ENCODE measurements at places on chromosomes 6 and 20. TPM values are rescaled to one million over a fixed set of nuclear protein-coding genes. Genes with fewer than 3 reads are reported as not detected.

- H3K36me3 ChIP-seq: no peaks in the 10 kb centered on the region
- DNase-seq: no peak
- H3K4me3 ChIP-seq: no peak overlapping the region
- H3K27me3 ChIP-seq: peaks cover 4% of the 10 kb centered on the region
- H3K4me1 ChIP-seq: peaks cover 3% of the 10 kb centered on the region
These were observed 4.1 kb upstream of the ENPP5 start for GRCh38 chr6:46174904-46175303.

- H3K4me3 ChIP-seq: no peak overlapping the region
- H3K27me3 ChIP-seq: no peaks in the 10 kb centered on the region
- H3K4me1 ChIP-seq: peaks cover 9% of the 10 kb centered on the region
- no peak overlapping the region for H3K27ac ChIP-seq
- no peaks in the 10 kb centered on the region for H3K36me3 ChIP-seq
These were observed 24.6 kb downstream of the ATG5 start for GRCh38 chr6:106300944-106301343.

DNA sequence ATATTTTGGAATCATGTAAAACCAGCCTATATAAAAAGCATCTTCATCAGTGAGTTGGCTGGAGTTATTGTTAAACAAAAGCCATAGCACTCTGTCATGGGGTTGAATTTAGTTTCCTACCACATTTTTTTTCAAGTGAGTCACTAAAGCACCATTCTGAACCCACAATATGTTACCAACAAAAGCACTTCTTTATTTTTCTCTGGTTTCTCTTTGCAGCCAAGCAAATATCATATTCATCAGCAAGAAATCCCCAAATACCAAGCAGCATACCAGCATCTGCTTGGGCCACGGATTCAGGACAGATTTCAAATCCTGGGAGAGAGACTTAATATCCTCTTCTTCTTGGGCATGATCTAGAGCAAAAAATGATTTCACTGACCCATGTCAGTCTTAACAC is 441.4 kb downstream of the BCKDHB start:
- H3K4me3 ChIP-seq: no peak overlapping the region
- no peaks in the 10 kb centered on the region for H3K36me3 ChIP-seq
- no peak for DNase-seq
- H3K4me1 ChIP-seq: no peaks in the 10 kb centered on the region

GRCh38 chr20:46330072-46330763 is 21.9 kb upstream of the CDH22 start:
- no peaks in the 10 kb centered on the region for H3K36me3 ChIP-seq
- H3K4me3 ChIP-seq: no peak overlapping the region
- no peak for DNase-seq
- no peaks in the 10 kb centered on the region for H3K4me1 ChIP-seq
- H3K27me3 ChIP-seq: peaks cover 4% of the 10 kb centered on the region

- H3K36me3 ChIP-seq: no peaks in the 10 kb centered on the region
- H3K27me3 ChIP-seq: no peaks in the 10 kb centered on the region
- H3K27ac ChIP-seq: no peak overlapping the region
- no peak for DNase-seq
These were observed 306.4 kb downstream of the CDKAL1 start for GRCh38 chr6:20840675-20841074.

DNA sequence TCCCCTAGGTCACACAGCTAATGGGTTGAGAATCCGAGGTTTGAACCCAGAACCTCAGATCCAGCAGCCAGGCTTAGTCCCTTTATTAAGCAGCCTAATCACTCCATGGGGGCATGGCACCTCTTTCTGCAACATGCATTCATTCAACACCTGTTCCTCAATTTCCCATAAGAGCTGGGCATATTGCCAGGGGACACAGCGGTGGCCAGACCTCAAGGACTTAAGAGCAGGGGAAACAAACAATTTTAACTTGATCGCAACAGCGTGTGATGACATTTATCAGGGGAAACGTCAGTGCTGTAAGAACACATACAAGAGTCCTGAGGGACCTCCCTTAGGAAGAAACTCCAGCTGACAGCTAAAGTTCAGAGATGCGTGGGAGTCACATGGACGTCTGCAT is 267.4 kb upstream of the CDH4 start:
- H3K36me3 ChIP-seq: no peaks in the 10 kb centered on the region
- no peaks in the 10 kb centered on the region for H3K27me3 ChIP-seq
- no peak overlapping the region for H3K27ac ChIP-seq
- DNase-seq: no peak

- no peak overlapping the region for H3K27ac ChIP-seq
- no peak for DNase-seq
- H3K27me3 ChIP-seq: no peaks in the 10 kb centered on the region
- H3K4me1 ChIP-seq: peaks cover 3% of the 10 kb centered on the region
These were observed 11.0 kb downstream of the DUSP22 start for GRCh38 chr6:303263-303662.

- H3K36me3 ChIP-seq: no peaks in the 10 kb centered on the region
- no peaks in the 10 kb centered on the region for H3K27me3 ChIP-seq
- DNase-seq: no peak
- no peak overlapping the region for H3K4me3 ChIP-seq
- no peaks in the 10 kb centered on the region for H3K4me1 ChIP-seq
- no peak overlapping the region for H3K27ac ChIP-seq
These were observed 45.6 kb upstream of the ANKEF1 start for GRCh38 chr20:9989066-9989724.

DNA sequence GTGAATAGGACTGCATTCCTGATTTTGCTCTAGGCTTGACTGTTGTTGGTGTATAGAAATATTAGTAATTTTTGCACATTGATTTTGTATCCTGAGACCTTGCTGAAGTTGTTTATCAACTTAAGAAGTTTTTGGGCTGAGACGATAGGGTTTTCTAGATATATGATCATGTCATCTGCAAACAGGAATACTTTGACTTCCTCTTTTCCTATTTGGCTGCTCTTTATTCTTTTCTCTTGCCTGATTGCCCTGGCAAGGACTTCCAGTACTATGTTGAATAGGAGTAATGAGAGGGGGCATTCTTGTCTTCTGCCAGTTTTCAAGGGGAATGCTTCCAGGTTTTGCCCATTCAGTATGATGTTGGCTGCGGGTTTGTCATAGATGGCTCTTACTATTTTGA is 13.4 kb downstream of the HLA-DOB start:
- H3K4me1 ChIP-seq: no peaks in the 10 kb centered on the region
- H3K36me3 ChIP-seq: no peaks in the 10 kb centered on the region
- no peak overlapping the region for H3K4me3 ChIP-seq
- no peak for DNase-seq
- H3K27me3 ChIP-seq: peaks cover 35% of the 10 kb centered on the region

GRCh38 chr6:154766288-154766687 is 33.1 kb downstream of the SCAF8 start:
- H3K36me3 ChIP-seq: no peaks in the 10 kb centered on the region
- H3K4me1 ChIP-seq: peaks cover 58% of the 10 kb centered on the region
- H3K27ac ChIP-seq: no peak overlapping the region
- DNase-seq: no peak
- no peak overlapping the region for H3K4me3 ChIP-seq

DNA sequence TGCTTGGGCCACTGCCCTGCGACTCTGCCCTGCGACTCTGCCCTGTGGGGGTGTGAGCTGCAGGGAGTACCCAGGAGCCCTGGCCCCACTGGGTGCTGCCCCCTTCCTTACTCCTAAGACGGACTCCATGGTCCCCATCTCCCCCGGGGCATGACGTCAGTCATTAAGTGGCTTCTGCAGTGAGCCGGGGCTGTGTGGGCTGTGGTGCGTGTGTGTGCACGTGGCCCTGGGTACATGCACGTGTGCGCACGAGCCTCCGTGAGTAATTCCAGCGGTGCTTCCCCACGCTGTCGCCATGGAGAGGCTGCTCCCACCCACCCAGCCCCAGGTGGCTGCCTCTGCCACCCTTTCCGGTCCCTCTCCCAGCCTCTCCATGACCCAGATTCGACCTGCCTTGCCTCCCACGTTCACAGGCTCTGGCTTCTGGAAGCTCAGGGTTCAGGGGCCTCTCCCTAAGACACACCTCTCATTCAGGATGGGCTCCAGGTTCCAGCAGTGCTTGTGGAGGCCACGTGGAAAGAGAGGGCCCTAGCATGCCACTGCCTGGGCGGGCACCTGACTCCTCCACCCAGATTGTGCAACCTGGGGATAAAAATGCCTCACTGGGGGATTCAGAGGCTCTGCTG is 88.3 kb downstream of the DLGAP4 start:
- DNase-seq: no peak
- no peak overlapping the region for H3K4me3 ChIP-seq
- H3K36me3 ChIP-seq: no peaks in the 10 kb centered on the region
- peaks cover 6% of the 10 kb centered on the region for H3K4me1 ChIP-seq
- H3K27ac ChIP-seq: no peak overlapping the region

DNA sequence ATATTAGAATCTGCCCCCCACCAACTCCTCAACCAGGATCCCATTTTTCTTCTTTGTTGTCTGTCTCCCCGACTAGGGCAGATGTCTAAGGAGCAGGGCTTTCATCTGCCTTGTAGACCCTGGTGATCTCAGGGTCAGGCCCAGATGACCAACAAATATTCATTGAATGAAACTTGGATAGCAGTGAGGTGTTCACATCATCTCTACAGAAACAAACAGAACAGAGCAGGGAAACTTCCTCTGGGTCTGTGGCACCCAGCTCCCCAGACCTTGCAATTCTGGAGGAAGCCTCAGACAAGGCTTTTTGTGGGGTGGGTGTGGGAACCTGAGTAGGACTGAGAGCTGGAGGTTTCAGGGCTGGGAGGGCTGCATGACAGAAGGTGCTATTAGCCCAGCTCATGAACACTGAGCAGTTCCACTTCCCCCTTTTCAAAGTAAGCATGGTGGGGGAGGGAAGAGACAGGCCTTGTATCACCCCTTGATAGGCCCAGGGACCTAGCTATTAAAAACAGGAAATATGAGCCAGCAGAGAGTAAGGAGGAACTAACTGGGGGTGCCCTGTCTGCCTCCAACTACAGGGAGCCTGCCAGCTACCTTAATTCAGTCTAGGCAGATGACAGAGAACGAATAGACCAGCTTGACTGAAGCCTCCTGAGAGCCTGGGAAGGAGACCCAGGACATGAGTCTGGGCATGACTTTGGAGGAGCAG is 37.3 kb upstream of the TOP1 start:
- H3K4me3 ChIP-seq: no peak overlapping the region
- peak overlapping the region; percentile 2 for H3K27ac ChIP-seq
- no peaks in the 10 kb centered on the region for H3K4me1 ChIP-seq
- DNase-seq: peak; percentile 68
- no peaks in the 10 kb centered on the region for H3K27me3 ChIP-seq

DNA sequence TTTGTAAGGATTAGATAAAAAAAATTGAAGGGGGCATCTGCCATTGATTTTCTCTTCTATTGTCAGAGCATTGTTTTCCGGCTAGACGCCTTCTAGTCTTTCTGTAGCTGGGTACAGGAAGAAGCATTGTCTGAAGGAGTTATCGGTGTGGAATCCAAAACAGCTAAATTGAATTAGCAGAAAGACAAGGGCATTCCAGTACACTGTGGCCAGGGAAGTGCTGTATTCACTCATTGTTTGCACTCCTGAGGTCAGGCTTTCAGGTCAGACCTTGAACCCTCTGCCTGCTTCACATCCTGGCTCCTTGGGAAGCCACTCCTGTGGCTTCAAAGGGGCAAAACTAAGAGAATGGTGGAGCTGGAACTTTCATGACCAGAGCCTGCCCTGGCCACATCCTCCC is 81.1 kb upstream of the SNAP25 start:
- H3K27ac ChIP-seq: no peak overlapping the region
- no peaks in the 10 kb centered on the region for H3K27me3 ChIP-seq
- DNase-seq: no peak

GRCh38 chr6:26223650-26224546 is 136.7 kb downstream of the HFE start:
- H3K36me3 ChIP-seq: no peaks in the 10 kb centered on the region
- H3K27ac ChIP-seq: peak overlapping the region; percentile 84
- H3K4me3 ChIP-seq: peak overlapping the region; percentile 66
- peaks cover 3% of the 10 kb centered on the region for H3K4me1 ChIP-seq

DNA sequence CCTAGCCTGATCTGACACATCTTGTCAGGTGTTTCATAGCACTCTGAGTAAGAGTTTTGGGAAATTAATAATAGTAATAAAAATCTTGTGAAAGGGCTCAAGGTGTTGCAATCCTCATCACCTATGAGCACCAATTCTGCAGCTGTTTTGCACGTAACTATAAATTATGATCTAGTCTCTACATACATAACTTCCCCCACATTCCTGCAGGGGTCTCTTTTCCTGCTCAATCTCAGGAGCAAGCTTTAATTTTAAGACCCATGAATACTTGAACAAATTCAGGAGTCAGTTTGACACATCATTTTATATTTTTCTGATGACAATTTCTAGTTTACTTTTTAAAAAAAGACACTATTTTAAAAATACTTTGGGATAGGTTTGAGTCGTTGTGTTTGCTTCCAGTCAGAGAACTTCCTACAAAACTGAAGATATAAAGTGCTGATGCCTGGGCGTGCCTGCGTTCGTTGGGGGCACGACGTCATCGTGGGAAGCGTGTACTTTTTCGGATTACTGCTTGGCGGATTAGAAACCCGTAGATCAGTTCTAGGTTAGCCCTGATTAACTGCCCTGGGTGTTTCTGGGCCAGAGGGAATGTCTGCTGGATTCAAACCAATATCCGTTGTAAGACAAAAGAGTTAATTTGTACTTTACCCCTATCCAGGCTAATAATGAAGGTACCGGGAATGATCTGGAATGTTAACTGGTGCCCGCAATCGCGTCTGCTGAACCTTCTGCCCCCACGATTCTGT is 1.0 kb upstream of the E2F3 start:
- no peaks in the 10 kb centered on the region for H3K27me3 ChIP-seq
- H3K4me1 ChIP-seq: no peaks in the 10 kb centered on the region
- H3K27ac ChIP-seq: peak overlapping the region; percentile 77

- H3K36me3 ChIP-seq: no peaks in the 10 kb centered on the region
- H3K4me1 ChIP-seq: no peaks in the 10 kb centered on the region
- DNase-seq: no peak
- no peaks in the 10 kb centered on the region for H3K27me3 ChIP-seq
- H3K27ac ChIP-seq: no peak overlapping the region
These were observed 19.6 kb downstream of the MYLIP start for GRCh38 chr6:16148498-16148897.

- H3K27me3 ChIP-seq: no peaks in the 10 kb centered on the region
- no peaks in the 10 kb centered on the region for H3K36me3 ChIP-seq
These were observed 39.0 kb downstream of the SLC17A5 start for GRCh38 chr6:73614802-73615201.

The HDGFL1 gene
- not detected for total RNA-seq

The RIMS1 gene
- 9.2 TPM for total RNA-seq

The OPRL1 gene
- 3.0 TPM for total RNA-seq

The DDRGK1 gene
- total RNA-seq: 139 TPM

Data from adrenal gland (tissue), 19 donors.